ENCODE measurements at places on chromosomes 16 and 17. TPM values are rescaled to one million over a fixed set of nuclear protein-coding genes. Genes with fewer than 3 reads are reported as not detected.

Gene CIITA
- total RNA-seq = 48.9 TPM

Gene ABCA10
- total RNA-seq = 1.2 TPM

Gene PIMREG
- total RNA-seq = 21.2 TPM

Gene LGALS9B
- total RNA-seq = not detected

DNA sequence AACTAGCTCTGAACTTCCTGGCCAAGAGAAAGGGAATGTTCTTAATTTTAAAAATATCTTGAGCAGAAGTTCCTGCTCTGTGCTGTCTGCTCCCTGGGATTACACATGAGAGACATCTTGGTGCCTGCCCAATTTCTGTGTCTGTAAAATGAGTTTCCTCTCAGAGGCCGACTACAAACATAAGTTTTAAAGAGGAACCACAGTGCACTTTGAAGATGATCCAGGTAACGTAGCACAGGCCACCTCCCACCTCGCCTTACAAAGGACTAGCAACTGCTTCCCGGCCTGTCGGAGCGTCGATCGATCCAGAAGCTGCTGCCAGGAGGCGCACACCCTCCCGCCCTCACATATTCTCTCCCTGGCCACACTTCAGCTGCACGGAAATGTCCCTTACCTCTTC, 55.0 kb upstream of the ATP2A3 start:
- no peak for DNase-seq
- no peaks in the 10 kb centered on the region for H3K27me3 ChIP-seq
- no peak overlapping the region for H3K27ac ChIP-seq
- H3K4me3 ChIP-seq = no peak overlapping the region
- H3K4me1 ChIP-seq = no peaks in the 10 kb centered on the region

GRCh38 chr17:1710807-1711553, 803 bp upstream of the TLCD2 start:
- H3K4me3 ChIP-seq = peak overlapping the region; percentile 50
- no peak for DNase-seq
- H3K27ac ChIP-seq = no peak overlapping the region
- peaks cover 57% of the 10 kb centered on the region for H3K4me1 ChIP-seq
- H3K36me3 ChIP-seq = peaks cover 39% of the 10 kb centered on the region

- H3K27me3 ChIP-seq = no peaks in the 10 kb centered on the region
- no peak overlapping the region for H3K27ac ChIP-seq
- no peak for DNase-seq
- peaks cover 83% of the 10 kb centered on the region for H3K36me3 ChIP-seq
Measured at GRCh38 chr16:50711862-50712559, 18.6 kb downstream of the NOD2 start.

DNA sequence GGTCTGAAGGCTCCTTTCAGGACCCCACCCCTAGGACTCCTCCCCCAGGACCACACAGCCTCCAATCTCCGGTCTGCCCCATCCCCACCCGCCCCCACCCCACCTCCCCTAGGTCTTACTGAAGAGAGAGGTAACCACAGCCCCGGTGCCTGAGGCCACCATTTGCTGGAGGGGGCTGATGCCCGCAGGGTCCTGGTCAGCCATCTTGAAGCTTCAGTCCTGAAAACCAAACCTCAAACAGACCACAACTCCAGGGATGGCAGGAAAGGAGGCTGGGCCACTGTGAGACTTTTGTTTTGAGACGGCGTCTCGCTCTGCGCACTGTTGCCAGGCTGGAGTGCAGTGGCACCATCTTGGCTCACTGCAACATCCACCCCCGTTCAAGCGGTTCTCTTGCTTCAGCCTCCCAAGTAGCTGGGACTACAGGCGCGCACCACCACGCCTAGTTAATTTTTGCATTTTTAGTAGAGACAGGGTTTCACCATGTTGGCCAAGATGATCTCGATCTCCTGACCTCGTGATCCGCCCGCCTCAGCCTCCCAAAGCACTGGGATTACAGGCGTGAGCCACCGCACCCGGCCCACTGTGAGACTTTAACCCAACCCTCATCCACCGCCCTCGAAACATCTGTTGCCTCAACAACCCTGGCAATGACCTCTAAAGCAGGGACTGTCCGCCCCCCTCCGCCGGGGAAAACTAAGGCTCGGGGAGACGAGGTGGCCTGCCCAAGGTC, 1.1 kb downstream of the SLC25A39 start:
- H3K27ac ChIP-seq = peak overlapping the region; percentile 52
- peak overlapping the region; percentile 87 for H3K4me3 ChIP-seq
- peaks cover 28% of the 10 kb centered on the region for H3K4me1 ChIP-seq
- peaks cover 20% of the 10 kb centered on the region for H3K36me3 ChIP-seq
- no peak for DNase-seq

- H3K27me3 ChIP-seq = peaks cover 50% of the 10 kb centered on the region
- DNase-seq = no peak
- peaks cover 5% of the 10 kb centered on the region for H3K4me1 ChIP-seq
- no peak overlapping the region for H3K4me3 ChIP-seq
- no peaks in the 10 kb centered on the region for H3K36me3 ChIP-seq
Measured at GRCh38 chr17:65314212-65314611, 177.0 kb downstream of the RGS9 start.

DNA sequence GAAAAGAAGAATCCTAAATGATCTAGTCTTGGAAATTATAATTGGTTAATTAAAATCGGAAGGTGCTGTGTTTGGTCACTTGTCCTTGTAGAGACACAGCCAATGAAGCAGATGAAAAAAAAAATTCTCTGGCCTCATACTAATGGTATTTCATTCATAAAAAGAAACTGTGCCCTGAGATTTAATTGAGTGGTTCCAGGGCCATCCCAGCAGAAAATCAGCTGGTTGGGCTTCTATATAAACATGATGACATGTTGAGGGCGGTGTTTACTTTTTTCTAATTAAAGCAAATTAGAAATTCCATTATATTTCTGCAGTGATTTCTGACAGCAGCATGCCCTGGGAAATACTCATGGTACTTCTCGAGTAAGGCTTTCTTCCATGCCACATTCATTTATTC, 191.9 kb upstream of the KCNJ16 start:
- H3K36me3 ChIP-seq = no peaks in the 10 kb centered on the region
- no peaks in the 10 kb centered on the region for H3K4me1 ChIP-seq
- no peaks in the 10 kb centered on the region for H3K27me3 ChIP-seq

DNA sequence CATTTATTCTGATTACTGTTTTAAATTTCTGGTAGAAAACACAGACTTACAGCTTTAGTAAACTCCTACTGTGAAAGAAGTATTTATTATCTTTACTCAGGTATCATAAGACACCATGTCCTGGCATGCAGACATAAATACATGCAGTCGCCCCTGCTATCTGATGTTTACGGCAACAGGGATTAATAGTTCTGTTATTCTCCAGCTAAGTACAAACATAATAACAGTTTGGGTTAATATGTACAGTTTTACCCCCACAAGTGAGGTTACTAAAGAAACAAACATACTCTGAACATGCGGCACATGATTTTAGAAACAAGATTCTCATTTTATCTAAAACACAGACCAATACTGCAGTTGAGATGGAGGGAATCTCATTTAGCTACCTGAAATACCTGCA, 170.8 kb downstream of the ABCA8 start:
- H3K27me3 ChIP-seq = peaks cover 23% of the 10 kb centered on the region
- H3K27ac ChIP-seq = no peak overlapping the region
- no peaks in the 10 kb centered on the region for H3K36me3 ChIP-seq
- H3K4me3 ChIP-seq = no peak overlapping the region

- no peak overlapping the region for H3K4me3 ChIP-seq
- DNase-seq = no peak
- H3K27ac ChIP-seq = no peak overlapping the region
- H3K4me1 ChIP-seq = peaks cover 32% of the 10 kb centered on the region
- no peaks in the 10 kb centered on the region for H3K27me3 ChIP-seq
- peaks cover 15% of the 10 kb centered on the region for H3K36me3 ChIP-seq
Measured at GRCh38 chr17:32222621-32223020, 43.0 kb upstream of the RHBDL3 start.

GRCh38 chr16:24013054-24013636, 177.4 kb downstream of the PRKCB start:
- peaks cover 43% of the 10 kb centered on the region for H3K4me1 ChIP-seq
- H3K36me3 ChIP-seq = no peaks in the 10 kb centered on the region
- no peak overlapping the region for H3K4me3 ChIP-seq

GRCh38 chr16:56933828-56934598, 2.1 kb downstream of the HERPUD1 start:
- no peak for DNase-seq
- no peaks in the 10 kb centered on the region for H3K27me3 ChIP-seq
- peak overlapping the region; percentile 98 for H3K4me3 ChIP-seq
- peak overlapping the region; percentile 96 for H3K27ac ChIP-seq

GRCh38 chr17:1107777-1108477, 71.9 kb downstream of the ABR start:
- peaks cover 19% of the 10 kb centered on the region for H3K36me3 ChIP-seq
- H3K27me3 ChIP-seq = no peaks in the 10 kb centered on the region
- peak; percentile 41 for DNase-seq
- peak overlapping the region; percentile 84 for H3K4me3 ChIP-seq
- H3K27ac ChIP-seq = peak overlapping the region; percentile 81

- H3K4me3 ChIP-seq = no peak overlapping the region
- no peak overlapping the region for H3K27ac ChIP-seq
- DNase-seq = no peak
- H3K27me3 ChIP-seq = no peaks in the 10 kb centered on the region
Measured at GRCh38 chr16:84471316-84471715, 33.1 kb downstream of the MEAK7 start.

DNA sequence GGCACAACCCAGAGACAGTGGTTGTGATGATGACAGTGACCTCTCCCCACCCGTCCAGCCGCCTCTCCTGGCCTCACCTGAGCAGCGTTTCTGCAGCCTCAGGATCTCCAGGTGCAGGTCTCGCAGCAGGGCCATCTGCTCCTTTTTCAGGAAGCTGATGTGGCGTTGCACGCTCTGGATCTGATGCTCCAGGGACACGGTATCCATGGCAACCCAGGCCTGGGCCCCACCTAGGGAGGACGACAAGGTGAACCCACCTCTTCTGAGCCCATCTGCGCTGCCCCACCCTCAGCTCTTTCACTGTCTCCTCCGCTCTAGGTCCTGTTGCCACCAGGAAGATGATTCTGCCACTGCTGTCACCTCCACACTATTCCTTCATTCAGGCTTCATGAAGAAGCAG, 14.5 kb downstream of the CCDC92B start:
- peaks cover 3% of the 10 kb centered on the region for H3K27me3 ChIP-seq
- no peaks in the 10 kb centered on the region for H3K4me1 ChIP-seq
- H3K4me3 ChIP-seq = no peak overlapping the region
- no peaks in the 10 kb centered on the region for H3K36me3 ChIP-seq

DNA sequence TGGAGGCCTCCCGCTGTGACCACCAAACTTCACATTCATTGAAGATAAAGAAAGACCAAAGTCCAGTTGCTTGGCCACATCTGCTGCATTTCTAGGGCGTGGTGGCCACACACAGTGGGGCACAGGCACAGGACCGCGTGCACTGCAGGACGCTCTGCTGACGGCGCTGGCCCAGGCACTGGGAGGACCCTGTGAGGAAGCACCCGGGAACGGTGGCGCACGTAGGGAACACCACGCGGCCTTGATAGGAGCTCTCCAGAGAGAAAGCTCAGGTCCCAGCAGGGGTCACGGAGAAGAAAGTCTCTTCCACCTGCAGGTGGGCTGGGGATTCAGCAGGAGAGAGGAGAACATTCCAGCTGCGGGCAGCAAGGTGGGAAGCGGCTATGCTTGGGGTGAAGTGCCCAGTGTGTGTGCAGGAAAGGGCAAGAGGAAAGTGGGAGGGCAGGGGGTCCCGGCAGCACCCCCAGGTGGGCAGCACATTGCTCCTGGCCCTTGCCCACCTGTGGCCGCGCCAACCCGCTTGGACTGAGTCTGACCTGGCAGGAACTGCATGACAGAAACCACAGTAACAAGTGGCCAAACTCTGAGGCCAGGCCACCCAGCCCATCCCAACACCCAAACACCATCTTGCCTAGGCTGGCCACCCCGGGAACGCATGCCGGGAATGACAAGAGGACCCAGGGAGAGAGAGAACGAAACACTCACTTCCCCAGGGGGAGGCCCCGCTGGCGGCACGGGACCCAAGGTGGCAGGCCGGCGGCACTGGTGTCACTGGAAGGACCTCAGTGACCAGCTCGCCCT, 32.8 kb downstream of the TBC1D16 start:
- DNase-seq = no peak
- H3K27me3 ChIP-seq = no peaks in the 10 kb centered on the region
- no peaks in the 10 kb centered on the region for H3K36me3 ChIP-seq
- H3K4me1 ChIP-seq = peaks cover 11% of the 10 kb centered on the region
- no peak overlapping the region for H3K4me3 ChIP-seq

- peak; percentile 34 for DNase-seq
- peaks cover 29% of the 10 kb centered on the region for H3K4me1 ChIP-seq
- peaks cover 5% of the 10 kb centered on the region for H3K27me3 ChIP-seq
- peaks cover 17% of the 10 kb centered on the region for H3K36me3 ChIP-seq
Measured at GRCh38 chr16:50025537-50025931, 509 bp downstream of the CNEP1R1 start.

GRCh38 chr17:79905832-79906231, 66.6 kb upstream of the CBX4 start:
- no peak for DNase-seq
- H3K27ac ChIP-seq = no peak overlapping the region
- no peaks in the 10 kb centered on the region for H3K36me3 ChIP-seq
- H3K4me3 ChIP-seq = no peak overlapping the region
- H3K4me1 ChIP-seq = no peaks in the 10 kb centered on the region

GRCh38 chr16:31451201-31451600, 8.1 kb upstream of the ARMC5 start:
- no peak overlapping the region for H3K4me3 ChIP-seq
- H3K27me3 ChIP-seq = no peaks in the 10 kb centered on the region
- H3K4me1 ChIP-seq = peaks cover 30% of the 10 kb centered on the region

DNA sequence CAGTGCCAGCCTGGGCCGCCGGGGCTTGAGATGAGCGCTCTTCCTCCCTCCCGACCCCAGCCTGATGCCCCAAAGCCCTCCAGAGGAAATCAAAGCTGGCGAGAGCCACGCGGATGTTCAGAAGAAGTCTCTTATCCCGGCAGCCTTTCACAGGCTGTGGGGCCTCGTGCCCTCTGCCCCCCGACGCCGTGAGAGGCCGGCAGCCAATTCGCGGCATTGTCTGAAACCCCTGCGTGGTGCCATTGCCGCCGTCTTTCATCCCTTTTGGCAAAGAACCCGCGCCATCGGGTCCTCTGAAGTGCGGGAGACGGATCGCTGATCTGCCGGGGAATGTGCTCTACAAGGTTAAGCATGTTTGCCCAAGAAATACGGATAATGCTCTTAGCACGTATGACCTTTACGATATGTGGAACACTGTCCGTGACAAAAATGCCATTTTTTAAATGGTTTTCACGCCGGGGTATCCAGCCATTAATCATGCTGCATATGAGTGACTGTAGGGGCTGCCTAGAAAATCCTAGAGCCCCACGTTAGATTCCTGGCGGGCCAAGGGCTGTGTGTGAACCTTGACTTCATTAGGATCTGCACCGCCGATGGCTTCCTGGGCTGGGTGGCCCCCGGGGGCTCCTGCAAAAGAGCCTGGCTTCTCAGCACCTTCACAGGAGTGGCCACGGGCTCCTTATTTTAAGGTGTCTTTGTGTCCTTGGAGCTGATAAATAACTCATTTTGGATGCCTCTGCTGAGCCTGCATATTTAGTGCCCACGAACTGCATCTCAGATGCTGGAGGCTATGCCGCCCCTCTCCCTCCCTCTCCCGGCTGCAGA, 165.1 kb upstream of the TNRC6C start:
- no peaks in the 10 kb centered on the region for H3K36me3 ChIP-seq
- peaks cover 6% of the 10 kb centered on the region for H3K4me1 ChIP-seq
- H3K4me3 ChIP-seq = no peak overlapping the region

Data from activated CD4-positive, alpha-beta memory T cell treated with anti-CD3 and anti-CD28 coated beads, Interleukin-2, amount 10 ng/mL, durations not matched to agents 7 days and 5 days (primary cell).